ENCODE measurements at places on chromosomes 7 and 10.

DNA sequence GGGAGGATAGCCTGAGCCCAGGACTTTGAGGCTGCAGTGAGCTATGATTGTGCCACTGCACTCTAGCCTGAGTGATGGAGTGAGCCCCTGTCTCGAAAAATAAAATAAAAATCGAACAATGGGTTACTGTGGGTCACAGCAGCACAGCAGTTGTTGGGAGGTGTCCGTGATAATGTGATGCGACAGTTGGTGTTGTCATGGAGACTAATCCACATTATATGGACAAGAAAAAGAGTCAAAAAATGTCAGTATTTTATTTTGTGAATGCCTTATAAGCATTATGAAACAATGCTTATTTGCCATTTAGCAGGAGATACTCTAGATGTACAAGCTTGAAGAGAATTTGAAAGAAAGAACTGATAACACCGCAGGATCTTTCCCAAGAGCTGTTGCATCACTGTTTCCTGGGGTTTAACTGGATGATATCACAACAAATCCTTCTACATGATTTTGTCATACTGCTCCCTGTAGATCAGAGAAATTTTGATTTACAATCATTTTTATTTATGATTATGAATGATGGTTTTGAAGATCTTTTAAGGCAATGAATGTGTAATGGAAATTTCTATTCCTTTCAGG, 195.4 kb downstream of the BAMBI start:
- no peak for DNase-seq

DNA sequence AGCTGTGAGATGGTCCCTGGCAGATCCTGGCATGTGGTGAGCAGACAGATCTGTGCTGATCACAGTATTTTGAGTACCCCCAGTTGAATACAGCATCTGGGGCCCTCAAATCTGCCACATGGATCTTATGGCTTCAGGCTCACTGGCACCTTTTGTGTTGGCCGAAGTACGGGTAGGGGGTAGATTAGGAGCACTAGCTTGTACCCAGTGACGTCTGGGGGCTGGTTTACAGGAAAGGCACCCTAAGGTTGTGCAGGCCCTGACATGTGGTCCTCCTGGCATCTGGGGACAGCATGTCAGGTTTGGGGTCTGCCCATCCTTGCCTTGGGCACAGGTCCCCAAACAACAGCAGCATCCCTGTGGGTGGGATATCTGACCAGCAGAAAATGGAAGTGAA, 53.2 kb downstream of the SYPL1 start:
- DNase-seq, result no peak

DNA sequence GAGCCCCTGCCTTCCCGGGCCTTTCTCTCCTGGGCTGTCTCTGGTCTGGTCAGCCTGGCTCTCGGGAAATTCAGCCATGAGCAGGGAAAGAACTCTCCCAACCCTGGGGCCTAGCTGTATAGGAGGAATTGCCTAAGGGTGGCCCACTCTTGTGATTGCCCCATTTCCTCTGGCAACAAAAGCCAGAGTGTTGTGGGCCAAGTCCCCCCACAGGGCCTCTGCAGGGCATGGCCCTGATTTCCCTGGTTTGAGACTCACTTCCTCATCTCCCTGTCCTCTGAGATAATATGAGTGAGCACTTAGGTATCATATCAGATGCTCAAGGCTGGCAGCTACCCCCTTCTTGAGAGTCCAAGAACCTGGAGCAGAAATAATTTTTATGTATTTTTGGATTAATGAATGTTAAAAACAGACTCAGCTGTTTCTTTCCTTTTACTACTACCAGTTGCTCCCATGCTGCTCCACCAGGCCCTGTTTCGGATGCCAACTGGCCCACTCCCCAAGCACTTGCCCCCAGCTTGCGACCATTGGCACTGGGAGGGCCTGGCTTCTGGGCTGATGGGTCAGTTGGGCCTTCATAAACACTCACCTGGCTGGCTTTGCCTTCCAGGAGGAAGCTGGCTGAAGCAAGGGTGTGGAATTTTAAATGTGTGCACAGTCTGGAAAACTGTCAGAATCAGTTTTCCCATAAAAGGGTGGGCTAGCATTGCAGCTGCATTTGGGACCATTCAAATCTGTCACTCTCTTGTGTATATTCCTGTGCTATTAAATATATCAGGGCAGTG, 11.4 kb downstream of the IRF5 start:
- DNase-seq, result no peak

DNA sequence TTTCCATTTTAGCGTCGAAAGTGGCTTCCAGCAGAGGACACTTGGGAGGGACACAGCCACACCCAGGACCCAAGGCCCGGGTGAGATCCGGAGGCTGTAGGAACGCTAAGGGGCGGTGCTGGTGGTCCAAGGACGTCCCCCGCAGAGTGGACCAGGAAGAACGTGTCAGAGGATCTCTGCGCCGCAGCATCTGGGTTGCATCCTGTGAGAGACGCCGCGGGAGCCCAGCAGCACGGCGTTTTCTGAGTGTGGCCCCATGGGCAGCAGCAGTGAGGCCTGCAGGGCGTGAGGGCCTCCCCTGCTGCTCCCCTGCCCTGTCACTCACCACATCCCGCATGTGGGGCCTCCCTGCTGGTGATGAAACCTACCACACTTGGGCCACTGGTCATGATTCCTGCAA, 40.5 kb upstream of the BNIP3 start:
- no peak for DNase-seq

- DNase-seq, result no peak
Observed at GRCh38 chr7:55158541-55159382, 139.9 kb downstream of the EGFR start.

- DNase-seq, result no peak
Observed at GRCh38 chr10:11037991-11038390, 20.3 kb downstream of the CELF2 start.

DNA sequence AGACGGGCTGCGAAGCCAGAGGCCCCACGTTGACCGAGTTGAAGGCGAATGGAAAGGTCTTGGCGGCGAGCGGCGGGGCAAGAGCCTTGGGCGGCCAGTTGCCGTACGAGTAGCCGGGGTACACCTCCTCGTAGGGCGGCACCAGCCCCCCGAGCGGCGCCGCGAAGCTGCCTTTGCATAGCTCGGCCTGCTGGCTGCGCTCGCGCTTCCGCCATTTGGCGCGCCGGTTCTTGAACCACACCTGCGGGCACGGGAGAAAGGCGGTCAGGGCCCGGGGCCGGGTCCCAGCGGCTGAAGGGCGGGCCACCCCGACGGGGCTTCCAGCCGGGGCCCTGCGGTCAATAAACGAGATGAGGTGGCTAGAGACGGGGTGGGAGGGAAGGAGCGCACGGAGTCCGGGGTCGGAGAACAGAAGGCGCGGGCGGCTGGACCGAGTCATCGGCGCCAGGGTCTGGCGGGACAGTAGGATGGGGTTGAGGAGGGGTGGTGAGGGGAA, 4.8 kb downstream of the ELOVL3 start:
- DNase-seq, result no peak

DNA sequence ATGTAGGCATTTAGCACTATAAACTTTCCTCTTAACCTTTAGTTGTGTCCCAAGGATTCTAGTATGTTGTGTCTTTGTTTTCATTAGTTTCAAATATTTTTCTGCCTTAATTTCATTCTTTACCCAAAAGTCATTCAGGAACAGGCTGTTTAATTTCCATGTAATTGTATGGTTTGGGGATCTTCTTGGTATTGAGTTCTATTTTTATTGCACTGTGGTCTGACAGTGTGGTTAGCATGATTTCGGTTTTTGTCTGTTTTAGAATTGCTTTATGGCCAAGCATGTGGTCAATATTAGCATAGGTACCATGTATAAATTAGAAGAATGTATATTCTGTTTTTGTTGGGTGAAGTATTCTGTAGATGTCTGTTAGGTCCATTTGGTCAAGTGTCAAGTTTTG, 26.3 kb downstream of the COA1 start:
- DNase-seq, result no peak

- DNase-seq, result no peak
Observed at GRCh38 chr7:151191544-151191943, 4.5 kb upstream of the ASB10 start.

DNA sequence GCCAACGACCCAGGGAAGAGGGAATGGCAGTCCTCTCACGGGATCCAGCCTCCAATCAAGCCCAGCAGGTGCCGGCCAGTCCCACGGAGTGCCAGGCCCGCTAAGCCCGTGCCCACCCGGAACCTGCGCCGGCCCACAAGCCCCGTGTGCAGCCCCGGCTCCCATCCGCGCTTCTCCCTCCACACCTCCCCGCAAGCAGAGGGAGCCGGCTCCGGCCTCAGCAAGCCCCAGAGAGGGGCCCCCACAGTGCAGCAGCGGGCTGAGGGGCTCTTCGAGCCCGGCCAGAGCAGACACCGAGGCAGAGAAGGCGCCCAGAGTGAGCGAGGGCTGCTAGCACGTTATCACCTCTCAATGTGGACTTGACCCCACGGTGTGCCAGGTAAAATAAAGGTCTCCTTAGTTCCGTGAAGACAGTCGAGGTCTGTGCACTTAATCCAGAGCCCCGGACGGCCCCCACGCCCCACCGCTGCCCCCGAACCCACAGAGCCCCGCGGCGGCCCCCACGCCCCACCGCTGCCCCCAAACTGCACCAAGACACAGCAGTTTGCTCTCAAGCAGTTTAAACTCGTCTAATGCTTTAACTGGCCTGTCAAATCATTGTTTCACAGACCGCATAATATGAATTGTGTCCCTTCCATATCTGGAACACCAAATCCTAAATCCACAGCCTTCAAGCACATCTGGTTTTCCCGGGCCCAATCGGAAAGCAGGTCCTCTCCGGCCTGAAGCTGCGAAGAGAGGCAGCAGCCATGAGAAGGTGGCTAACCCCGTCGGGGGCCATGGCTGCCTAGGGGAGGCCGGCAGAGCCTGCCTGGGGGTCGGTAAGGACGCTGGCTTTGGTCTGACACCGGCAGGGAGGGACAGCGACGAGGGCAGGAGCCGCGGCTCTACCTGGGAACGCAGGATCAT, 307.8 kb downstream of the PTPRN2 start:
- DNase-seq, result no peak

DNA sequence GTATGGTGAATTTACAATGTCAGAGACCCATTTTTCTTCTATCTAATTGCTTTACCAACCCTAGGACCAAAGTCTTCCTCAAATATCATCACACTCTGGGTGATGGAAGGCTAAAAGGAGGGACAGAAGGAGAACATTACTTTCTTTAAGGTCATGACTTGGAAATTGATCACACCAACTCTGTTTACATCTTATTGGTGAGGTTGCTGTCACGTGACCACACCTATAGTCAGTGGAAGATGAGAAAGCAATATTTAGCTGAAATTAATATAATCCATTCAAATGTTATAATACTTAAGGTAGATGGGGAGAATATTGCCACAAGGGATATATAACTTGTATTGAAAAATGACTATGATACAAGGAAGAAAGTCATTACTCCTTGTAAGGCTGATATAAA, 183.6 kb upstream of the SMIM30 start:
- DNase-seq, result no peak

DNA sequence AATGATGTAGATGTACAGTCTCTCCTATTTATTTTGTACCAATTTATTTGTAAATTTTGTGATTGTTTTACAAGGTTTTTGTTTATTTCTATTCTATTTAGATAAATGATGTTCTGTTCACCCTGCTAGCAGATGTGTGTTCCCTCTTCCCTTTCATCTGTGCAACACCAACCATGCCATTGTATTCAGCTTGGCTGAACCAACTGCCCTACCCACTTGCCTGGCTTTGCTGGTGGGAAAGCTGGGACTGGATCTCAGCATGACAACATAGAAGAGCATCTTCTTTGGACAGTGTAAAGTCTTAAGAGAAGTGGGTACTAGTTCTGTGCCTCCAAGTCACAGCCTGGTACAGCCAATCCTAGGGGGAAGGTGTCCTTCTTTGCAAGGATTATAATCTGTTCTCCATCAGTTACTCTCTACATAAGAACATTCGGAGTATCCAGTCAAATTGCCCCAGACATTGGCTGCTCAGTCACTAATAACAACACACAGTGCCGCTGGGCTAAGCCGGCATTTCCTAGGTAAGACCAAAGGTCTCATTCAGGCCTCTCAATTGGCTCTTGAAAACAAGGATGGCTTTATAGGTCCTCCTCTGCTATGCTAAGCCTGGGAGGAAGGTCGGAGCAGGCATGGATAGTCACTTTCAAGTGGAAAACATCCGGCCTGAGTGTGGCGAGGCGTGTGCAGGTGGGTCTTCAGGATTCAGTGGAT, 109.7 kb downstream of the NT5C2 start:
- no peak for DNase-seq

- DNase-seq, result no peak
Observed at GRCh38 chr10:90740265-90740664, 117.6 kb downstream of the HTR7 start.

- peak; percentile 92 for DNase-seq
Observed at GRCh38 chr7:44044315-44045225, at the start of gene DBNL. TSS of gene DBNL (plus strand) at chr7:44044702. CDS start at chr7:44044738, 36 bp downstream.

DNA sequence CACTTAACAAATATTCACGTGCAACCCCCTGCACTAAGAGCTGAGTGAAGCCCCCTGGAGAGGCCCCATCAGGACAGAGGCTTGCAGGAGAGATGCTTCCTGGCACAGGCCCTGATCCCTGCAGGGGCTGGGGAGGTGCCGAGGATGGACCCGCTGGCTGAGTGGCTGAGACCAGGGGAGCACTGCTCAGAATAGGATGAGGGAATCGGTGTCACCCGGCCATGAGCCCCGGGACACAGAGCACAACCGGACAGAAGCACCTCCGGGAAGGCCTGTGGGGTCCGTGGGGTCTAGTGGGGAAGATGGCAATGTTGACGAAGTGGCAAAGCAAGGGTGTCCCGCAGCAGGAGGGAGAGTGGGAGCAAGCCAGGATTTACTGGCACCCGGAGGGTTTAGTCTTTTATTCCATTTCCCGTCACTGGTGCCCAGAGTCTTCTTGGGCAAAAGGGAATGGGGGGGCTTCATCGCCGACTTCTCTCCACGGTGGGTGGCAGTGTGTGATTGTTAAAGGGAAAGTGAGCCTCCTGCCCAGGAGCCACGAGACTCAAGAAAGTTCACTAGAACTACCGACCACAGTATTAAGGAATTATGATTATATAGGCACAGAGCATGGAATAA, 140.7 kb downstream of the ADARB2 start:
- no peak for DNase-seq

DNA sequence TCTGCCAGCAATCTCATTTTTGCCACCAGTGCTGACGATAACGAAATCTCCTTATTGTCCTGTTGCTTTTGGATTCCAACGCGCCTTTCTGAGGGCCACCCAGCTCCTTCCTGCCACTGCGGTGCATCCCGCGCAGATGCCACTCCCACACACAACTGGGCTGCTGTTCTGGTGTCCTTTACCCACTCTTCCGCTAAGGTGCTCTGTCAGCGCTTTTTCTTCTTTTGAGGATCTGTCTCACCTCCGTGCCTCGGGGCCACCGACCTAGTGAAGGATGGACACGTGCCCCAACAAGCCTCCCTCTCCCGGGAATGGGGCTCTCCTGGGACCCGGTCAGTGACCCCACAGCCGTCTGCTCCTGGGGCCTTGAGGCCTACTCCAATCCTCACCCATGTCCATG, 314.3 kb upstream of the COBL start:
- DNase-seq, result no peak

- DNase-seq, result no peak
Observed at GRCh38 chr7:73530800-73531199, 8.7 kb upstream of the BAZ1B start.

DNA sequence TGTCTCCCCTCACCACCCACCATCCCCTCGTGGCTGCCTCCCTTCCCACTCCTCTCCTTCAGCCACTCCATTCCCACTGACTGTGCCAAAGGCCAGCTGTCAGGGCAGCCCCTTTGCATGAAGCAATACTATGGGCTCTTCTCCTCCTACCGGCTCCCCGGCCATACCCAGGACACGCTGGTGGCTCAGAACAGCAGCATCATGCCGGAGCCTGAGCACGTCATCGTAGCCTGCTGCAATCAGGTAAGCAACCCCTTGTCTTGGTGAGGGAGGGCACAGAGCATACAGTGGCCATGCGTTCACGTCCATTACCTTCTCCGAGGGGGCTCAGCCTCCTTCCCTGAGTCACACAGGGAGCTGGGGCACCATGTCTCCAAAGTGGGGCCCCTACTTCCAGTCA, 11.6 kb downstream of the CHAT start:
- no peak for DNase-seq

Measured in caudate nucleus (tissue), 63 donors.